Neural crest cell (in vitro differentiated cells): ENCODE measurements at places on chromosomes 3 and 15. TPM values are rescaled to one million over a fixed set of nuclear protein-coding genes. Genes with fewer than 3 reads are reported as not detected.

TERC gene
- total RNA-seq: 16.2 and 19.5 TPM in 2 replicates

CKMT1B gene
- 1.9 and 4.5 TPM in 2 replicates for total RNA-seq

STX19 gene
- not detected in 2 replicates for total RNA-seq

- no peaks in the 10 kb centered on the region for H3K36me3 ChIP-seq
- H3K27me3 ChIP-seq: peaks cover 4% of the 10 kb centered on the region
- H3K4me3 ChIP-seq: no peak overlapping the region
- DNase-seq: no peak
- no peak overlapping the region for H3K27ac ChIP-seq
- no peaks in the 10 kb centered on the region for H3K4me1 ChIP-seq
Measured at GRCh38 chr3:182768413-182768812, 24.9 kb upstream of the ATP11B start.

DNA sequence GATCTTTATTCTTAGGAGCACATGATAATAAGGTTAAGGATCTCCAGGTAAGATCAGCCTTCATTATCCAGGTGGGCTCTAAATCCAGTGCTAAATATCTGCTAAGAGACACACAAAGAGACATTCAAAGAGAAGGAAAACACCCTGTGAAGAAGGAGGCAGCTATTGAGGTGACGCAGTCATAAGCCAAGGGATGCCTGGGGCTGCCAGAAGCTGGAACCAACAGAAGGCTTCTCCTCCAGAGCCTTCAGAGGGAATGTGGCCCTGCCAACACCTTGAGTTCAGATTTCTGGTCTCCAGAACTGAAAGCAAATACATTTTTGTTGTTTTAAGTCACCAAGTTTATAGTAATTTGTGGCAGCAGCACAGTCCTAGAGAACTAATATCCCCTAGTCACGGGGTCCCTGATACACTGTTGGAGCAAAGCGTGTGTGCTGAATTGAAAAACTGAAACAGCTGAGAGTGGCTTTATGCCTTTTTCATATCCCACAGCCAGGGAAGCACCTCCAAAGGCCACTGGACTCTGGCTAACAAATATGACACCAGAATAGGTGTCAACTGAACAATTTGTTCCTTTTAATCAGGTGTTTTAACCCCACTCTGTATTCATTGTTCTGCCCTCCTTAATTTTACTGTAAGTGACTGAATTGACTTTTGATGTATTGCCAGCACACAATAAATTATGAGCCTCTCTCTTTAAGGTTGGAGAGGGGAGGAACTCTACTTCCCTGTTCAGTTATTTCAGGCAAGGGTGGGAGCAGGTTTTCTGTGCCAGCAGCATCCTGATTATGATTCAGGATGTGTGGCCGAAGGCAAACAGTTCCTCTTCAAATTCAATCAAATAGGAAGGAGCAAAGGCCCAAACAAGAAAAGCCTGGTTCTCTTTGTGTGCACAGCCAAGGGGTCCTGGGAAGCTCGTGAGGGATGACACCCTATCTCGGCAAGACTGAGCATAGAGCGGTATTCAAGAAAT, 151.8 kb upstream of the HES1 start:
- no peaks in the 10 kb centered on the region for H3K36me3 ChIP-seq
- H3K27me3 ChIP-seq: peaks cover 9% of the 10 kb centered on the region
- H3K27ac ChIP-seq: no peak overlapping the region
- DNase-seq: no peak

DNA sequence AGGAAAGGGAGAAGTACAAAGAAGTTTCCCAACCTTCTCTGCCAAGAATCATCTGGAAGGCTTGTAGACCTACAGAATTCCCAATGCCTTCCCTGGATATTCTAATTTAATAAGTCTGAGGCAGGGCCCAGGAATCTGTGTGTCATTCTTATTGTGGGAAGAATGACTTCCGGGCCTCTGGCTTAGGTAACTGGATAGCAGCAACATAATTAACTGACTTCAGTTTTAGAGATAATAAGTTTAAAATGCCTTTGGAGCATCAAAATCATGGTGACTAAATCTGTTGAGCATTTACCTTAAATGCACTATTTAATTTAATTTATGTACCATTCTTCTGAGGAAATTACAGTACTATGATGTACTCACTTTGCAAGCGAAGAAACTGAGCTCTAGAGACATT, 44.3 kb upstream of the TM4SF1 start:
- no peaks in the 10 kb centered on the region for H3K27me3 ChIP-seq
- no peak overlapping the region for H3K27ac ChIP-seq
- H3K4me1 ChIP-seq: peaks cover 6% of the 10 kb centered on the region
- H3K4me3 ChIP-seq: no peak overlapping the region
- H3K36me3 ChIP-seq: no peaks in the 10 kb centered on the region
